Activated naive CD4-positive, alpha-beta T cell (primary cell): ENCODE measurements at places on chromosomes 16 and 17.

- DNase-seq, result no peak
Measured at GRCh38 chr17:62657145-62657665, 29.7 kb downstream of the MRC2 start.

- no peak for DNase-seq
Measured at GRCh38 chr17:69187294-69187693, 41.3 kb downstream of the ABCA10 start.

GRCh38 chr17:17663160-17664063 is 17.8 kb upstream of the RAI1 start:
- DNase-seq, result no peak

- no peak for DNase-seq
Measured at GRCh38 chr17:15501793-15502192, 34.4 kb upstream of the CDRT4 start.

GRCh38 chr16:53515811-53516210 is 12.8 kb upstream of the AKTIP start:
- DNase-seq, result no peak

GRCh38 chr17:12195418-12195817 is 174.7 kb downstream of the MAP2K4 start:
- no peak for DNase-seq
